ENCODE measurements at places on chromosomes 11 and 22.

DNA sequence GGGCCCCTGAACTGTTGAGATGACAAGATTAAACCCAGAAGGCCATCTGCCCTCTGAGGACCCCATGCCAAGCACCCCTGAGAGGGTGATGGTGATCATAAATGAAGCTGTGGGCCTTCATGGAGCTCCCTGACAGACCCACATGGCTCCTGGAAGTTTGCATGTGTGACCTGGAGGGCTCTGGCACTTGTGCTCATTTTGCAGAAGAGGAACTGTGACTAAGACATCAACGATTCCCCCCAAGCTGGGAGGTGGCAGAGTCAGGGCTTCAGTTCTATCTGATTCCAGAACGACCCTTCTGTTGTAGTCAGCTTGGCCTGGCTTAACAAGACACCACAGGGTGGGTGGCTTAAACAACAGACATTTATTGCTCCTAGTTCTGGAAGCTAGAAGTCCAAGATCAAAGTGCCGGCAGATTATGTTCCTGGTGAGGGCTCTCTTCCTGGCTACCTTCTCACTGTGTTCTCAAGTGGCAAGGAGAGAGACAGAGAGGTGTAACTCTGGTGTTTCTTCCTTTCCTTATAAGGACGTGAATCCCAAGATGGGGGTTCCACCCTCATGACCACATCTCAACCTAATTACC is 46.4 kb upstream of the CD82 start:
- DNase-seq, result no peak

- DNase-seq, result no peak
Measured at GRCh38 chr11:43515090-43515489, 156.4 kb downstream of the TTC17 start.

DNA sequence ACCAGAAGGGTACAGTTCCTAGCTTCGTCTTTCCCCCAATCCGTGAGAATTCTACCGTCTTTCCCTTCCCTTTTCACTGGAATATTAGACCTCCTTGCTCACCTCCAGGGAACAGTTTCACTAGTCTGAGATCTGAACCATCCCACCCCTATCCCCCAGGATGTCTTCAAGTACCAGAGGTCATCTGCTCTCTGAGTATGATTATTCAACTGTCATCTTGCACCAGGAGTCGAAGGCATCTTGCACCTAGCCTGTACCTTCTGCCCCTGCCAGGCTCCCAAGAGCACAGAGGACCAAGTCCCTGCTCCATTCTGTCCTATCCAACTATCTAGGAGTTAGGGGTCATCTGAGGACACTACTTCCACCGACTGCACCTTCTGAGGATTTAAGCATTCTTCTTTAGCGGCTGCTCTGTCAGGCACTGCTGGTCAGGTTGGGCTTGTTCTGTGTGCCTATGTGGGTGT is 804 bp downstream of the ACER3 start:
- DNase-seq, result no peak

GRCh38 chr11:5736396-5736795 is at the start of gene OR56B1:
Gene OR56B1 (plus strand): TSS chr11:5736448. CDS start chr11:5736517, 69 bp downstream.
- no peak for DNase-seq

DNA sequence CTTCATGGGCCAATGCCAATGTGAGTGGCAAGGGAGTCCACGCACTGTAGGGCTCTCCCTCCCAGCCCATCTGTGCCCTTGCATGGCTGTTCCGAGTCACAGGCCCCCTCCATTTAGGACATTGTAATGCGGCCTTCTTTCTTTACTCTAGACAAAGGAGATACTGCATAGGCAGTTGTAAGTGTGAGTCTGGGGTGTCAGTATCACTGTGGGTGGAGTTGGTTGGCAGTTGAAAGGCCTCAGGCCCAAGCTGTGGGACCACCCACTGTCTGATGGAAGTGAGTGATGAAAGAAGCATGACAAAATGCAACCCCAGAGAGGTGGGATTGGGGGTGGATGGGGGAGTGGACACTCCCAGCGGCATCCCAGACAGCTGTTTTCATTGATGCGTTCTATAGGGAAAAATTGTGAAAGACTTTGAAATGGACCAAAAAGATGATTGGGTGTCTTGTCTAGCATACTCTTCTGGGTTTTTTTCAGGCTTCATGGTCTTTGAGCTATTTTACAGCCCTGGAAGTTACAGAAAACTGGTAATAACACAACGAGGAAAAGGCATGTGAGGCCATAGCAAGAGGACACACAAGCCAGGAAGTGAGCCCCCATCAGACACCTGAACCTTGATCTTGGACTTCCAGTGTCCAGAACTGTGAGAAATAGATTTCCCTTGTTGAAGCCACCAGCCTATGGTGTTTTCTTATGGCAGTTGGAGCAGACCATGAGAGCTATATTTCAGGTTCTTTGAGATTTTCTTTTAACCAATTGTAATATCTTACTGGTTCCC is 114.6 kb downstream of the NECTIN1 start:
- no peak for DNase-seq

GRCh38 chr22:33440756-33441155 is 382.6 kb upstream of the SYN3 start:
- DNase-seq, result no peak

- no peak for DNase-seq
Measured at GRCh38 chr11:17244046-17244445, 32.5 kb upstream of the NUCB2 start.

GRCh38 chr11:20005747-20006146 is 154.5 kb downstream of the DBX1 start:
- no peak for DNase-seq

- no peak for DNase-seq
Measured at GRCh38 chr11:74546752-74547151, 45.6 kb upstream of the POLD3 start.

DNA sequence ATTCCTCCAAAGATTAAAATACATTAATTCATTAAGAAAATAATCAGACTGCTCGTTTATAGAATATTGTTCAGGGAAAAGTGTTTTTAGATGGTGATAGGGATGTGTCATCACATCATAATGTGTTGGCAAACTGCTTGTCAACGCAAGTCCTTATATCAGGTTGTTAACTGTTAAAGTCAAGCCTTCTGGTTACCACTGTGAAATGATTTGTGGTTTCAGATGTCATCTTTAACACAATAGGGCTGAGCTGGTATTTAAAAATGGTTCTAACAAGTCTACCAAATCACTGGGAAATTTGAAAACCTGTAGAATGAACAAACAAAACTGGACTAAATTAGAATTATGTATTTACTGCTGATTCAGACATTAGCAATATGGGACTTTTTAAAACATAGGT is 2.4 kb upstream of the MMP13 start:
- DNase-seq, result no peak

DNA sequence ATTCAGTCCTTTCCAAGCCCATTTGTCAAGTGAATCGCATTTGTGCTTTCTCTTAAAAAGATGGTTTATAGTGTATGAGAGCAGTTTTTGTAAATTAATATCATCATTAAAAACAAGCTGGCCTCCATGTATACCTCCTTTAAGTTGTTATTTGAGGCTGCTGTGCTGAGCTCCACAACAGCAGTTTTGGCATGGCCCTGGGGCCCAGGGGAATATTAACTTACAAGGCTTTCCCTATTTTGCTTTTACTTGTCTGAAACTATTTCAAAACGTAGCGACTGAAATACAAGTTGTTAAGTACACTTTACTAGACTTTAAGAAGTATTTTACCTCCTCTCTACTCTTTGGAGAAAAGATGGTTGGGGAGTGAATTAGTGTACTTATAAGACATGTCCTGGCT is 4.9 kb upstream of the BARX2 start:
- no peak for DNase-seq

- no peak for DNase-seq
Measured at GRCh38 chr11:24386546-24387397, 110.1 kb upstream of the LUZP2 start.

DNA sequence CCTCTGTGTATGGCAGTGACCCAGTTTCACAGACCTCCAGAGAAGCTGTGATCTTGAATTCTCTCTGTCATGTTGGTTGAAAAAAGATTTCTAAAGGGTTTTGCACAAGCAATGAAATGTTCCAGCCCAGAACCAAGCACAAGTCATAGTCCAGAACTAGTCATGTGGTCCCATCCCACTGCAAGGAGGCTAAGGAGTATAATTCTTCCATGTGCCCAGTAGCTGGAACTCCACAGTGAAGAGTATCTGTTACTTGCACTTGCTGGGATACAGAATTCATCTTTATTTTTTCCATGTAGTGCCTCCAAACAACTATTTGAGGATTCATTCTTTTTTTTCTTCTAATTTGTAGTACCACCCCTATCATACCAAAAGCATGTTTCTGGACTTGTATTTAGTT is 9.9 kb upstream of the MMP8 start:
- DNase-seq, result no peak

DNA sequence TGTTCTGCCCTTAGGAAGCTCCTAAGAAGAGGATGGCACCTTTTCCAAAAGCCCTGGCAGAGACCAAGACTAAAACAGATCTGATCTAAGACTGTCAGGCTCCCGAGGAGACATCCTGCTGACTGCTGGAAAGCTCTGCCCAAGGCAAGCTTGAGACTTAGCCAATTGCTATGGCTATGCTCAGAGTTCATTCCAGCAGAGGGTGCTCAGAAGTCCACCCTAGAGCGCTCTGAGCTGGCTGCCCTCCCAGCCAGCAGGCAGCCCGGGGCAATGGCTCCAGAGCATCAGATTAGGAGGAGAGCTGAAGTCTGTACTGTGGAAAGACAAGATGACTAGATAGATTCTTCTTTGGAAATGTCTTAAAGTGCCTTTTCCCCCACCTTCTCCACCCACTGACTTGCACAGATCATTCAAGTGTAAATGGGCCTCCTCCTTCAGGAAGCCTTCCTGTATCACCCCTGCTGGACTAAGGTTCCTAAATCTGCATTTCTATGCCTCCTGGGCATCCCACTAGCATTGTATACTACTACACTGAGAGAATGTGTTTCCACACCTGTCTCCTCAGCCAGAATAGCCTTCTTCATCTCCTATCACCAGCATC is 23.4 kb downstream of the LRRC55 start:
- DNase-seq, result no peak

All from stimulated activated CD8-positive, alpha-beta memory T cell treated with anti-CD3 and anti-CD28 coated beads, Interleukin-15, amount 100 ng/mL, for 48 hours (primary cell).